RWPE2 (cell line): ENCODE measurements at places on chromosomes 6 and 20.

GRCh38 chr6:130761286-130761685, 65.9 kb upstream of the SMLR1 start:
- no peak for DNase-seq

GRCh38 chr20:1294497-1294896, 28.4 kb downstream of the SNPH start:
- DNase-seq, result no peak

DNA sequence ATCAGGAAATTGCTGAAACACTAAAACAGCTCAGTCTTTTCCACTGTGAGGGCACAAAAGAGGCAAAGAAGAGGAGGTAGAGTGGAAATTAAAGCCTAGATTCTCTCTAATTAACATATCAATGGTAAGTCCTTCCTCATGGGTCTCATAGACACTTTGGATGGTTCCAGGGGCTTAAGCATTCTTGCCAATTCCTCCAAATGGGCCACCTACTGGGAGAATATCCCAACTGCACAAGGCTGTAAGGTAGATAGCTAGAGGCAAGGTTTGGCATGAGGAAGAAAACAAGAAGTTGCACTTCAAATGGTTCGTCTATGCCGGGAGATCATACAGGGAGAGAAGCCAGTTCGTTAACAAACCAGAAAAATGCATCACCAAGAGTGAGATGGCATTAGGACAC, 107.6 kb upstream of the KHDRBS2 start:
- DNase-seq, result no peak

GRCh38 chr6:73258721-73259120, 4.3 kb downstream of the KHDC1 start:
- no peak for DNase-seq

GRCh38 chr6:112640891-112641290, 293.8 kb downstream of the RFPL4B start:
- DNase-seq, result no peak

DNA sequence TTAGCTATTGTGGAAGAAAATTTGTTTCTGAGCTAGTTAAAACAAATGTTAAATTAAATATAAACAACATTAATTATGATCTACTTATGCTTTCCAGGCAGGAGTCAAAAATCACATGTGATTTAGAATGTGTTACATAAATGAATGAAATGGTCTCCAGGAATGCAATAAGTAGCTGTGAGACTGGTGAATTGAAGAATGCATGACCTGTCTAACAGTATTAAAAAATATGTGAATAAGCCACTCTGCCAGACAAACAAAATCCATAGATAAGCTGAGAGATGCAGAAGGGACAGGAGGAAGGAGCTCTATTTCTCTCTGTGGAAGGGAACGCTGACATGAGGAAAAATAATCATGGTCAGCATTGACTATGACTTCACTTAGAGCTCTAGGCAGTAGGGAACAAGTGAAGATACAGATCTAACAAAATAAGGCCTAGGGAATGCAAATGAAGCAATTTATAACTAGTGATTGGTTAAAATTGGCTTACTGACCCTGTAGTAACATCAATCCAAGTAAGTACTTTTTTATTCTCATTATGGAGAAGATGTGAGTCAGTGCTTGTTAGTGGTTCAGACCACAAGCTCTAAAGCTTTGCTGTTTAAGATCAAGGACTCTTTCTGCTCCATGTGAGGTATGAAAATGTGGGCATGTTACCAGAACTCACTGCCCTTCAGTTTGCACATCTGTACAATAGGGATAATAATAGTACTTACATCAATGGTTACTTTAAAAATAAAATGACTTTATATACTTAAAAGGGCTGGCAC, 432.6 kb downstream of the MMUT start:
- no peak for DNase-seq

DNA sequence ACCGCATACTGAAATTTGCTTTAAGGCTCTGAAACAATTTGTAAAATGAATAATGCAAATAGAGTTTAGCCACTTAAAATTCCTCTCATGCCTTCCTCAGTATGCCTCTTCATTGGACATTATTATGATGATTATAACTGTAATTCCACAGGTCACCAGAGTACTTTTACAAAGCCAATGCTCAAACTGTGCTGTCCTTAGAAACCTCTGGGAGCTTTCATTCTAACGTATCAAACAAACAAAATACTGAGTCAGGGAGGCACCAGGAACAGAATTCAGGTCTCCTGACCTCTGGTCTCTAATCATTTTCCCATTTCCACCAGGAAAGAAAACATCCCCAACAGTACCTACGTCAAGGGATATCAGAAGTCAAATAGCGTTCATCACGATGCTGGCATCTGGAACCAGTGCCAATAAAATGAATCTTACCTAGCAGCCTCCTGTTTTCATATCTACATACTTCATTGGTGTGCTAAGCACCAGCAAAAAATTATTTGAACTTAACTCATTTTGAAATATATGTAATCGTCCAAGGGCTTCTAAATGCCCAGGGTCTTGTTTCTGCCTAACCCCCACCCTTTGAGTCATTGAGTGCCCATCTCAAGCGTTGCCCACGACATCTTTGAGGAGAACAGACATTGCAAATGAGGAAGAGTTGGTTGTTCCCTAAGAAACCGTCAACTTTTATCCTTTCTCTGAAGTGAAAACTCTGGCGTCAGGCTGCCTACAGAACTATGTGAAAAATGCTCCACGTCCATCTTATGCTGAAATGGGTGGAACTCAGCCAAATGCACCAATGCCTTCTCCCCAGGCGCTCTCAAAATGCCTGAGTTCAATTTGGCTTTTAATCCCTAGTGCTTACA, 37.9 kb downstream of the NEDD9 start:
- no peak for DNase-seq

- no peak for DNase-seq
Observed at GRCh38 chr6:11214084-11214833, 18.2 kb downstream of the NEDD9 start.

GRCh38 chr6:56786256-56786655, 143.6 kb upstream of the DST start:
- no peak for DNase-seq

DNA sequence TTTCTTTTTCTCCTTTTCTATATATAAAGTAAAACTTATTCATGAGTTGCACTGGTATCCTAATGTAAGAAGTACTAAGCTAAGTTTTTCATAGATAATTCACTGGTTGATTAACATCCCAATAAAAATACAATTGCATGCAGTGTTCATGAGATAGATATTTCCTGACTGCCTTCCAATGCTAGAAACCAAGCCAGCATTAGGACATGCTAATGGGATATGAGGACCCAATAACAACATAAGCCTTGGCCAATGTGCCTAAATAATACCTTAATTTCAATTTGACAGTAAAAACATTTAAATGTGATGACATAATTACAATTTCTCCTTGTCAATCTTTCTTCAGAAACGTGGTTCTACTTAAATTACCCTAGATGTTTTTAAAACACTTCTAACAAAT, 152.7 kb downstream of the RNGTT start:
- DNase-seq, result no peak

GRCh38 chr20:1861347-1861976, 33.7 kb upstream of the SIRPA start:
- DNase-seq, result no peak

DNA sequence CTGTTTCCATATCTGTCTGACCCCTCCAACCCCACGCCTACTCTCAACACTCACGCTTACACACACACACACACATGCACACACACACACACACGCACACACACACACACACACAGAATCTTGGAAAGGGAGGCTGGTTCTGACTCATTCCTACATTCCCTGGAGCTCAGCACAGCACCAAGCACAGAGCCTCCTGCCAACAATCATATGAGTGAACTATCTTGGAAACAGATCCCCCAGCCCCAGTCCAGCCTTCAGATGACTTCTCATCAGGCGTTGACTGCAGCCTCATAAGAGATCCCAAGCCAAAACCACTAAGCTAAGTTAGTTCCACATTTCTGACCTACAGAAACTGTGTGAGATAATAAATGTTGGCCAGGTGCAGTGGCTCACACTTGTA, 14.1 kb upstream of the HCK start:
- DNase-seq, result peak; percentile 45

GRCh38 chr6:6243846-6244245, 76.6 kb downstream of the F13A1 start:
- no peak for DNase-seq

- DNase-seq, result no peak
Observed at GRCh38 chr20:4366076-4366475, 350.7 kb upstream of the RNF24 start.

- DNase-seq, result no peak
Observed at GRCh38 chr6:161412795-161413194, 138.9 kb upstream of the AGPAT4 start.

GRCh38 chr6:16388488-16388887, 150.1 kb downstream of the GMPR start:
- DNase-seq, result no peak

GRCh38 chr20:3706774-3707507, 5.5 kb downstream of the SIGLEC1 start:
- no peak for DNase-seq

DNA sequence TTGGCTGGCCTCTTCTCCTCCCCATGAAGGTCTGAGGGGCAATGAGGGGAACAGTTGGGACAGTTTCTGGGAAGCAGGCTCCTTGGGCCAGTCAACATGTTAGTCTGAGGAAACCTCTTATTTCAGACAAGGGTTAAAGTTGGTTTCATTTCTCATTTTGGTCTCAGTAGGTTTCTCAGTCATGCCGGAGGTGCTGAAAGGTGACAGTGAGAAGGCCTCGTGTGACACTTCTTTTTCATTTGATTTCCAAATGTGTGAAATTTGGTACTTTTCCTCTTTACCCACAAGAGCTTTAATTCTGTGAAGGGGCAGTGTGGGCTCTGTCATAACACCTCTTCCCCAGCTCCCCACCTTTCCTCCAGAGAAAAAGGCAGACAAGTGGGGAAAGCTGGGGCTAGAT, 7.5 kb upstream of the GLP1R start:
- no peak for DNase-seq

DNA sequence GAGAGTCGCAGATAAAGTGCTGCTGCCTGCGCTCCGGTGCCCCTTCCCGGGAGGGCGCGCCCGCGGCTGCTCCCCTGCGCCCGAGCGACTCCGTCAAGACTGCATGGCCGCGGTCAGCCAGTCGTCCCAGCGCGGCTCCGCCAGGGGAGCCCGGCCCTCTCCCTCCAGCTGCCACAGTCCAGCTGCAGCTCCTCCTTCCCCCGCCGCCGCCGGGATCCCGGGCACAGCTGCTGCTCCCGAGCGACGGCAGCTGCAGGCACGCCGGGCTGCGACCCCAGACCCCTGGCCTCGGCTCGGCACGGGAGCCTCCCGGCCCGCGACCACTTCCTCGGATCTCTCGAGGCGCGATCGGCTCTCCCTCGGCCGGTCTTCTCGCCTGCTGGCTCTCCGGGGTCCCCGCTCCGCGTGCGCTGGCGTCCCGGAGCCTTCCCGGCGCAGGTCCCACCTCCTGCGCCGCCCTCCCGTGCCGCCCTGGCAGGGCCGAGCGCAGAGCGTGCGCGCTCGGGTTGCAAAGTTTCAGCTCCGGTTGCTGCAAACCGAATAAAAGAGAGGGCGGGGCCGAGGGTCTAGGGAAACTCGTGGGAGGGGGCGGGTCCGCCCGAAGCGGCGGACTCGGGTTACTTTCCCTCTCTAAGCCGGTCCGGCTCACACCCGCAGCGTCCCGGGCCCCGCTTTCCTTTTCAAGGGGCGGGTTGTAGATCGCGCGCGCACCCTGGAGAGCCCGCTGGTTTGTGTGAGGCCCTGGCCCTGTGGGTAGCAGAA, at the start of gene CNKSR3:
TSS of gene CNKSR3 (minus strand) at position 542 of the 762 bp plus-strand sequence. CDS start 571 bp downstream, outside the sequence.
- peak; percentile 90 for DNase-seq

- DNase-seq, result no peak
Observed at GRCh38 chr6:135066397-135066796, 11.8 kb upstream of the HBS1L start.

- DNase-seq, result no peak
Observed at GRCh38 chr6:17278289-17279063, 2.7 kb upstream of the RBM24 start.

- no peak for DNase-seq
Observed at GRCh38 chr6:85479208-85479607, 29.3 kb downstream of the NT5E start.

GRCh38 chr20:50642288-50642803, 49.0 kb downstream of the RIPOR3 start:
- no peak for DNase-seq

DNA sequence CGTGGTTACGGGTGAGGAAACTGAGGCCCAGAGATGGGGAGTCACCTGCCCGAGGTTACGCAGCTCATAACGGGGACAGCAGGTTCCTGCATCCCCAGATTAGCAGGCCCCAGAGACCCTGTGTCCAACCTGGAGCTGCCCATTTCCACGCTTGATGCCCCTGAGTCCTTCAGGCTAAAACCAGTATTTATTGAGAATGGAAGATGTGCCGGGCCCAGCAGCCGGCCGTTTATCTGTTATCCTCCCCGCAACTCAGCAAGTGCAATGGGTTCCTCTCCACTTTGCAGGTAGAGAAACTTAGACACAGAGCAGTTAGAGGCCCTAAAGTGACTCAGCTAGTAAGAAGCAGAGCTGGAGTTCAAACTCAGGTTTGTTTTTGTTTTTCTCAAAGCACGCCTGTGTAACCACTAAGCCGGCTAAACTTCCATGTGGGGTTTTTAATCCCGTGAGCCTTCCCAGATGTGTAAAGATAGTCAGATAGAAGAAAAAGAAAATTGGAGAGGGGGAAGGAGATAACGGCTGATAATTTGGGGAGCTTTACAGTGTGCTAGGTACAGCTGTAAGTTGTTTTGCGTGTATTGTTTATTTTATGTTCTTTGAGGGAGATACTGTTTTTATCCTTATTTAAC, 775 bp downstream of the PFDN4 start:
- no peak for DNase-seq

DNA sequence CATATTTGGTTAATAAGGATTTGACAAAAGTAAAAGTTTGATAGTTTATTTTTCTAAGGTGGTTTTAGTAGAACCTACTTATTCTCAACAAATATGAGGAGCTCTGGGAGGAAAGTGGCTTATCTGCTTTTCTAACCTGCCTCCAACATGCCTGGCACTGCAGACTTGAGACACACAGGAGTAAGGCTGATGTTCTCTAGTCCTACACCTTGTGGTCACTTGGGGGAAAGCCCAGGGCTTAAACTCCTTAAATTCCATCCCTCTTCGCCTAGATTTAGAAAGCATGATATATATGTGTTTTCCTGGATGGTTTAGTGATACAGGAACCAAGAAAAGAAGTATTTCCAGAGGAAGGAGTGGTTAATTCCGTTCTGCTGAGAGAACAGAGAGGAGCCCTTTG, 39.9 kb upstream of the SAMD5 start:
- no peak for DNase-seq

- no peak for DNase-seq
Observed at GRCh38 chr6:40634429-40634828, 47.3 kb upstream of the LRFN2 start.

GRCh38 chr6:132907914-132908313, 93.5 kb downstream of the RPS12 start:
- no peak for DNase-seq

- peak; percentile 85 for DNase-seq
Observed at GRCh38 chr20:63568986-63569949, 4.8 kb downstream of the HELZ2 start.
